Kidney epithelial cell (primary cell): ENCODE measurements at places on chromosomes 3 and 15.

GRCh38 chr15:27418726-27419125 is 447.7 kb downstream of the GABRG3 start:
- no peak for DNase-seq

GRCh38 chr3:106577241-106577640 is 708.4 kb upstream of the CBLB start:
- no peak for DNase-seq

DNA sequence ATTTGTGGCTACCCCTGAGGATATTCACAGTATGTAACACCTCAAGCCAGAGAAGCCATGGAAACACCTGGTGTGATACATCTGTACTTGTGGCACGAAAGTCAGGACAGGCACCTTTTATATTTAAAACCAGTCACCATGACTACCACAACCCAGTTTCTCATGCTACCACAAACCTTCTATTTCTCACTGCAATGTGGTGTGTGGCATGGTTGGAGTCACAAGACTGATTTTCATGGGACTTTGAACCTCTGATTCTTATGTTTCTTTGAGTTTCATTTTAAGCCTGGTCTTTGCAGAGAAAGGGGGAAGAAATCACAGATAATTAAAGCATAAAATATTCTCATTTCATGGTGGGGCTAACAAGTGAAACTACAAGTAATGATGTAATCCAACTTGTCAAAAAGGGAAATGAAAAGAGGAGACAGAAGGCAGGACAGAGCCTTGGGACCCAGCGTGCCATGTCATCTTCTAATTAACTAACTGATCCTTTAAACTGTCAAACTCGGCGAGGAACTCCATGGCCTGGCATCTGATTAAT is 175.9 kb downstream of the PDZRN3 start:
- DNase-seq, result no peak

DNA sequence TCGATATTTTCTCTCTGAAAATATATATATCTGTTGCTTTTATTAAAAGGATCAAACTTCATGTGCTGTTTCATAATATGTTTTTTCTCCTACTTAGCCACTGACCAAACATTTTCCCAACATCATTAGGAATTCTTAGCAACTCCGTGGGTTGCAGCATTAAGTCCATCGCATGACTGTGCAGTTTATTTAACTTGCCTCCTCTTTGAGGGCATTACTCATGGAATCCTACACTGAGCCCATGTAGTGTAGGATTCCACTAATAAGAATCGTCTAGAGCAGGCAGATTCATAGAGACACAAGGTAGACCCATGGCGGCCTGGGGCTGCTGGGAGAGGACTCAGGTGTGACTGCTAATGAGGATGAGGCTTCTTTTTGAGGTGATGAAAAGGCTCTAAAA is 49.3 kb downstream of the CMTM6 start:
- no peak for DNase-seq

- no peak for DNase-seq
These were observed 9.0 kb downstream of the PIK3R4 start for GRCh38 chr3:130737622-130738021.

- no peak for DNase-seq
These were observed 549.6 kb upstream of the CCDC54 start for GRCh38 chr3:106827515-106828213.

- no peak for DNase-seq
These were observed 282.5 kb downstream of the RPLP1 start for GRCh38 chr15:69735121-69735520.

DNA sequence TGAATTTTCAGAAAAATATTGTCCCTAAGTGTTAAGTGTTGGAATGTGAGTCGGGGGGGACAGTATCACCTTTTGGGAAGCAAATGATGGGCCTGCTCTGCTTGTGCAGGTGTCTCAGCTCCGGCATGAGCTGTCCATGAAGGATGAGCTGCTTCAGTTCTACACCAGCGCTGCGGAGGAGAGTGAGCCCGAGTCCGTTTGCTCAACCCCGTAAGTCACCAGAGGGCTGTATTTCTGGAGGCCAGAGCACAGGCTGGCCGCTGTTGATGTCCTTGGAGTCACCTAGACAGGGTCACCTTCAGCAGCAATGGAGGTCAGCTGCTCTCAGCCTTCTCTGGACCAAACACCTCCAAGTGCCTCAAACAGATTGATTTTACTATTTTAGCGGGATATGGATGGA is 78.0 kb downstream of the CCK start:
- DNase-seq, result no peak
